Naive thymus-derived CD8-positive, alpha-beta T cell (primary cell): ENCODE measurements at places on chromosomes 16 and 17.

- no peak for DNase-seq
Measured at GRCh38 chr17:7767405-7768021, 50.0 kb downstream of the DNAH2 start.

GRCh38 chr17:80439499-80439898, 24.5 kb downstream of the ENDOV start:
- no peak for DNase-seq

- no peak for DNase-seq
Measured at GRCh38 chr17:53353919-53354351, 468.8 kb upstream of the KIF2B start.

GRCh38 chr16:70380248-70380918, 33.7 kb downstream of the DDX19A start:
- peak; percentile 70 for DNase-seq

DNA sequence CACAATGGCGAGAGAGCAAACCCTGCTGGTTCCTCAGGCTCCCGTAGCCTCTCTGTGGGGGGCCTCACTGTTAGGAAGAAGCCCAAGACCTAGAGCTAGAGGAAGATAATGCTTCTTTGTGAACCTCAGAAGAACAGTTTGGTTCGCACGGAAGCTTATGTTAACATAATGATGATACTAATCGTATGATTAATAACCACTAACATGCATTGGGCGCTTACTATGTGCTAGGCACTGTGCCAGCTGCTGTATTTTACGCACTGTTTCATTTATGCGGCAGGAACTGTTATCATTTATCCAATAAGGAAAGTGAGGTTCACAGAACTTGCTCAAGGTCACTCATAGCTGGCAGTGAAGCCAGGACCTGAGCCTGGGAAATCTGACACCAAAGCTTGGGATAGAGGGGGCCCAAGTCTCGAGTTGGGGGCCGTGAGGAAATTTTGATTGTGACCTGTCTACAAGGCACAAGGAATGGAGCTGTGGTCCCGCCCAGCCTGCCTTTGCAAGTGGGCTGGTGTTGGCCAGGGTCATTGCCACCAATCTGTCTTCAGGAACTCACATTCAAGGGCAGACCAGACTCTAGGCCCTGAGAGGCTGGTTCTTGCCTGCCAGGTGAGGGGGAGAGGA, 6.8 kb downstream of the PRCD start:
- DNase-seq, result peak; percentile 56

GRCh38 chr17:61414141-61414935, 14.7 kb downstream of the TBX2 start:
- no peak for DNase-seq

- no peak for DNase-seq
Measured at GRCh38 chr16:1019231-1020090, 37.9 kb downstream of the SOX8 start.

DNA sequence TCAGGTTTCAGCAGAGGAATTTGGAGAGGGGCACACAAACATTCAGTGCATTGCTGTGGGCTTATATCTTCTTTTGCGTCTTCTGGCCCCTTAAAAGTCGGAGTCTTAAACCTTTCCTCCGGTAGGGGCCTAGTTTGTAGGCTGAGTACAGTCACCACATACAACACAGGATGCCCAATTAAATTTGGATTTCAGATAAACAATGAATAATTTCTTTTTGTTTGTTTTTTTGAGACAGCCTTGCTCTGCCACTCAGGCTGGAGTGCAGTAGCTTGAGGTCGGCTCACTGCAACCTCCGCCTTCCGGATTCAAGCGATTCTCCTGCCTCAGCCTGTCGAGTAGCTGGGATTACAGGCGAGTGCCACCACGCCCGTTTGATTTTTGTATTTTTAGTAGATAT, 26.7 kb upstream of the ADORA2B start:
- no peak for DNase-seq

DNA sequence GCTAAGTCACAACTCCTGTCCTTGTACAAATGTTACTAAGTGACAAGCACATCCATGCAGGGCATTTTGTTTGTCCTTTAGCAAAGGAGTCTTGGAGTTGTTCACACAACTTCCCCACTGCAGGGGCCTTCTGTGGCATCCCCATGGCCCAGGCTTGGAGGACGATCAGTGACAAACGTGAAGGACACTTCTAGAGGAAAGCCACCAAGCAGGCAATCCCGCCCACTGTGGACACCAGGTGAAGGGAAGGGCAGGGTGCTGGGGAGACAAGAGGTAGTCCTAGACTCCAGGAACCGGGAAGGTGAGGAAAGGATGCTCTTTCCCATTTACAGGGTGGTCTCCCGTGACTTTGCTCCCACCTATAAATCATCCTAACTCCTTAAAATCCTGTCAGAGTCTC, 4.1 kb downstream of the WDR45B start:
- DNase-seq, result no peak

DNA sequence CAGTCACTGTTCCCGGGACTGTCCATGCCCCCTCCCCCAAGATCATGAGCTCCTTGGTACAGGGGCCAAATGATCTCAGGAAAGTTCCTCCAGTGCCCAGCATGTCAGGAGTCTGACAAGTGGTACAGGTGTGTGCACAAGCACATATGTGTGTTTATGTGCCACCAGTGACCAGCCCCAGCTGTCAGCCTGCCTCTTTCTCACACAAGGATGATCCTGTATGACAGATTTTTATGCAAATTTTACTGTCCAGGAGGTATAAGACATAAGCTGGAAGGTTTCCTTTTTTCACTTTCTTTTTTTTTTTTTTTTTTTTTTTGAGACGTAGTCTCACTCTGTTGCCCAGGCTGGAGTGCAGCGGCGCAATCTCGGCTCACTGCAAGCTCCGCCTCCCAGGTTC, 31.4 kb upstream of the GFOD2 start:
- no peak for DNase-seq

GRCh38 chr16:2858245-2859025, 465 bp upstream of the PRSS22 start:
- no peak for DNase-seq

DNA sequence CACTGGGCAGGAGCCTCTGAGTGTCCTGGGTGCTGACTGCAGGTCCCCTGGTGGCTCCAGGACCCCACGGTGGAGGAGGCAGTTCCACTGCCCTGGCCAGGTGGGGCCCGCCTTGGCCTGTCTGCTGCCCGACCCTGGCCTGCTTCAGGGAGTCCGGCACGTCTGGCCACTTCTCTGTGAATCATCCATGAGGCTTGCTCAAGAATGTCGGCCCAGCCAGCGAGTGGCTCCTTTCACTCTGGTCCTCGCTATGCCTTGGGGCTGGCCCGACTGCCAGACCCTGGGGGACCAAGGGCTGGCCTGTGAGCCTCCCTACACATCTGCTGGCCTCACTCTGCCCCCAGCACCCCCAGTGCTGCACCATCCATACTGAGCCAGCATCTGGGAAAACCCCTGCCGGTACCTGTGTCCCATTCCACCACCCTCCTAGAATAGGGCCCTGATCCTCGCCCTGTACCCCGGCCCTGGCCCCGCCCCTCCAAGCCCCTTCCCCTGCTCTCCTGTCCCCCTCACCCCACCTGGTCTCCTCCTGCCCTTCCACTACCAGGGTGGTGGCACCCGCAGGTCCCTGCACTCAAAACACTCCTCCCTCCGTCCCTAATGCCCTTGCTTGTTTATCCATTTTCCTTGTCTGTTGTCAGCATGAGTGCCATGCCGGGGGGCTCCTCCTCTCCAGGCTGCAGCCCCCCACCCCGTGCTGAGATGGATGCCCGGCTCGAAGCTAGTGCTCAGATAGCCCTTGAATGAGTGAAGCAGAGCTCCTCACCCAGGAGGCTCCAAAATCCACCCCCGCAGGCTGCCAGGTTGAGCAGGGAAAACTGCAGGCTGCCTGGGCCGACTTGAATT, 35.5 kb downstream of the ADCY7 start:
- DNase-seq, result no peak

DNA sequence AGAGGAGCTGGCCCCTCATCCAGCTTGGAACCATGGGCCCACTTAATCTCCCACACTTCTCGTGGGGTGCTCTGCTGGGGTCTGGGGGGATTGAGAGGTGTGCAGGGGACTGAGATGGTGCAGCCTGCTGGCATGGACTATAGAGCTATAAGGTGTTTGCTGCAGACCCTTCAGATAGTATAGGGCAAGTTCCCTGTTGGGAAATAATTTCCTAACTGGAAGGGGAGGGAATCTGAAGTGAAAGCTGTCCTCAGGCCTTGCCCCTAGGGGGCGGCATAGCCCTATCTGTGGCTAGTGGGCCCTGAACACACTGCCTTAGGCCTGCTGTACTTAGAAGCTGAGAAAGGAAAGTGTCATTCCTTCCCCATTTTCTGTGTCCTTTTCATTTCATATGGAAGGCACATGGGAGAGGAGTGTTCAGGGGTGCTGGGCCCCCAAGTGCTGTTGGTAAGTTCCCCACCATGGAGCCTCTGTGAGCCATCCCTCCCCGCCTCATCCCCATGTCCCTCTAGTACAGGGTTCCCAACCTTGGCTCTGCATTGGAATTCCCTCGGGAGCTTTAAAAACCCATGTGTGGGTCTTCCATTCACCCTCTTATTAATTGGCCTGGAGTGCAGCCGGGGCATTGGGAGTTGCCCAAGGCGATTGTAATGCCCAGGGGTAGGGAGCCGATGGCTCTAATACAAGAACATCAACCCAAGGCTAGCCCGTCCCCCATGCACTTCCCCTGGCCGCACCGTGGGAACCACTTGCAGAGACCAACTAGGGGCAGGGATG, 19.7 kb downstream of the GOSR2 start:
- DNase-seq, result peak; percentile 14

DNA sequence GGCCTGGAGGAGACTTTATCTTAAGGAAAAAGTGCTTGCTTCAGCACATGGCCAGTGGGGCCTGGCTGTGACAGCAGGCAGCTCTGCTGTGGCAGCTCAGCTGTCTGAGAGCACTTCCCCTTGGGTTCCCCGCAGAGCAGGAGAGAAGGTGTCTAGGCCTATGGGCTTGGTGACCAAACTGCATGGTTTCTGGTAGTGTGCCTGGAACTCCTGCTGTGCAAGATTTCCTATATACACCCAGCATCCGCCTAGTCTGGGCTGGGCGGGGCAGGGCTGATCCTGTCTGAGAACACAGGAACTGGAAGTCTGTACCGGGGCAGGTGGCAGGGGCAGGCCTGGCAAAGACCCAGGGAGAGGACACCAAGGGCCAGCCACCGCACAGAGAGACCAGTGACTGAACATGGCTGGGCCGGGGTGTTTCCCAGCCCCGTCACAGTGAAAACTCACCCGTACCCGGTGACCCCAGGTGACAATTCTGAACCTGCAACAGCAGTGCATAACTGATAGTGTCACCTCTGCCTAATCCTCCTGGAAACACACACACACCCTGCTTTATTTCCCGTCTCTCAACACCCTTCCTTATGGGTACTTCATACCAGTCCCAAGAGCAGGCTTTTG, 39.3 kb downstream of the CHD9 start:
- DNase-seq, result no peak

DNA sequence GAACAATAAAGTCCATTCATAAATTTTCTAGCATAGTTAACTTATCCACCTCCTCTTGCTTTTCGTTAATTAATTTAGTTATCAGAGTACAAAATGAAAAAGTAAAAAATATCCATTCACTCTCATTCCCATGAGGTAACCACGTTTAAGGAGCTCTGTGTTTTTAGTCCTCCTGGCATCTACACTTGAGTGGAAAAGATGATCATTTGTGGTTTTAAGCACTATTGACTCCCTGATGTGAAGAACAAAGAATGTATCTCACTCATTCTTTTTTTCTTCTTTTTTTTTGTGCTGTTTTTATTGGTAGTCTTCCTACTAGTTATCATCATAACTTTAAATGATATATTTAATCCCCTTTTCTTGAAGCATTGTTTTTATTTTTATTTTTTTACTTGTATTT, 26.1 kb downstream of the QPRT start:
- no peak for DNase-seq

- DNase-seq, result no peak
Measured at GRCh38 chr17:6471531-6472465, 27.5 kb downstream of the PIMREG start.

DNA sequence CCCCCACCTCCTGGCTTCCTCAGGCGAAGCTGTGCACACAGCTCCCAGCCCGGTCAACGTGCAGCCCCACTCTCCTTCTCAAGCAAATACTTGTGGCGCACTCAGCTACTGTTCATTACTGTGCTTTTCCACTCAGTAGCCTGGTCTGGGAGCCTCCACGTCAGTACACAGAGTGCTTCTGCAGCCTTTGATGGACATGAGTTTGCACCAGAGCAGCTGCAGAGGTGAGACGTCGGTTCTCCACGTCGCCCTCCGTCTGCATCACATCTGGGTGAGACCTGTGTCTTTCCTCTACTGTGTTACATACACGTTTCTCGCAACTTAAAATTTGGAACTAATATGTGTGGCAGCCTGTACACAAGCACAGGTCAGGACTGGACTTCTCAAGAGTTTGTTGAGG, 334.3 kb downstream of the C16orf95 start:
- peak; percentile 16 for DNase-seq

- DNase-seq, result no peak
Measured at GRCh38 chr16:22653876-22654275, 143.2 kb downstream of the NPIPB5 start.

- no peak for DNase-seq
Measured at GRCh38 chr16:31202414-31203375, at the start of gene PYCARD. Gene PYCARD, minus strand, starts transcription at chr16:31202760. Its CDS starts 70 bp downstream, at chr16:31202690.

DNA sequence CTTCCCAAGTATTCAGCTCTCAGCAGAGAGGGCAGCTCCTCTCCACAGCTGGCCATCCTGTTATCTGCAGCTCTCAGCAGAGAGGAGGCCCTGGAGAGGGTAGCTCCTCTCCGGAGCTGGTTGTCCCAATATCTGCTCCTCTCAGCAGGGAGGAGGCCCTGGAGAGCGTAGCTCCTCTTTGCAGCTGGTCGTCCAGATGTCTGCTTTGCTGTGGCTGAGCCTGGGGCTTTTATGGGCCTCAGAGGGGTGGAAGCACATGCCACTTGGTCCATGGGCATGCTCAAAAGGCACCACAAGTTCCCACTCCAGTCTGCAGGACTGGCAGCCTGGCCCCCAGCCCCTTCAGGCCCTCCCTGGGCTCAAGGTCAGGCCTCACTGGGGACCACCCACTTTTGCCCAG, 314.3 kb downstream of the KCNJ2 start:
- DNase-seq, result no peak

GRCh38 chr17:63356337-63356757, 89.8 kb downstream of the CYB561 start:
- DNase-seq, result no peak
